ENCODE measurements at places on chromosomes 12 and 14.

GRCh38 chr12:49539406-49540228 lies 787 bp downstream of the KCNH3 start:
- no peak for DNase-seq

DNA sequence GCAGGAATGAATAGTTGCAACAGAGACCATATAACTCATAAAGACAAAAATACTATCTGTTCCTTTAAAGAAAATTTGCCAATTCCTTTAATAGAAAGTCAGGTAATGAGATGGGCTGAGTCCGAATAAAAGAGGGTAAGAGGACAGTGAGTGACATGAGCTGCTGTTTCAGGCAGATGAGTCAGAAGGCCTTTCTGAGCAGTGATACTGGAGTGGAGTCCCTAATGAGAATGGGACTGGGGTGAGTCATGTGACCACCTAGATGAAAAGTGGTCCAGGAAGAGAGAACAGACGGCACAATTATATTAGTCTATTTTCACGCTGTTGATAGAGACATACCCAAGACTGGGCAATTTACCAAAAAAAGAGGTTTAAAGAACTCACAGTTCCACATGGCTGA lies 393.7 kb downstream of the BCL11B start:
- DNase-seq, result no peak

DNA sequence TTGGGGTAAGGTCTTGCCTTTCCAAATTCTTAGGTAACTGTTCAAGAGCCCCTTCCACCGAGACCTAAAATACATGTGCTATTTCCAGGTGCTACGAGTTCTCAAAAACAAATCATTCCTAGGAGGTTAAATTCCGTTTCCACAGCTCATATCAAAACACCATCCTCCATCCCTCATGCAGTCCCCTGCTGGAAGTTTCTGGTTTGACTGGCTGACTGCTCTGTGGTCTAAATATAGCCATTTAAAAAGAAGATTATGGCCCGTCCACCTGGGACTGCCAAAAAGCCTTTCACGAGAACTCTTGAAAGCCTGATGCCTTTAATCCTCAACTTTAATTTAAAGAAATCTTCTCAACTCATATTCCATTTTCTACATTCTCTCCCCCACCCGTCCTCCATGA lies 201.5 kb upstream of the MYL2 start:
- DNase-seq, result no peak

GRCh38 chr12:99265648-99266047 lies 381.9 kb upstream of the GARIN6 start:
- no peak for DNase-seq

GRCh38 chr14:102071283-102071998 lies 15.4 kb downstream of the HSP90AA1 start:
- DNase-seq, result no peak

GRCh38 chr14:53151523-53152183 lies 1.5 kb downstream of the DDHD1 start:
- peak; percentile 71 for DNase-seq

DNA sequence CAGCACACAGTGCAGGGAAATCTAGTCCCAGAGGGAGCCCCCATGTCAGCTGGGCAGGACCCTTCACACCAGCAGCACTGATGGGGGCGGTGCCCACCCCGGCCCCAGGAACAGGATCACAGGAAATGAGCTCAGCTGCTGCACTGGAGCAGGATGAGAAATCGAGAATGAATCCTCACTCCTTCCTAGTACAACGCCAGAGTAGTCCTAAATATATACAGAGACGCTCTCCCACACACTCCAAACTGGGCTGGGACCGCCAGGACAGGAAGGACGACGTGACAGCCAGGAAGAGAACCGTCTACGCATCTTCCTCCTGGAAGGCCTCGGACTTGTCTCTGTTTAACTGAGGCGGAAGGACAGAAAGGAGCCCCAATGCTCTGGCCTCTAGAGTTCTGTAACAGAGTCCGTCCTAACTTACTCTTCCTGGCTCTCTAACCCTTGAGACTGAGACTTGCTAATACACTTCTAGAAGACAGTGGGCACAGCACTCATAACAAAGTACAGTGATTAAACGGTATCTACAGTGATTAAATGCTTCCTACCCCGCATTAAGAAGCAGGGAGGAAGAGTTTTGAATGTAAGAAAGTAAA lies 33.4 kb downstream of the CDC42BPB start:
- DNase-seq, result no peak

- no peak for DNase-seq
Observed at GRCh38 chr12:92757597-92758121, 54.9 kb downstream of the PLEKHG7 start.

- DNase-seq, result peak; percentile 43
Observed at GRCh38 chr14:106489112-106489881, 962.9 kb downstream of the TMEM121 start.

DNA sequence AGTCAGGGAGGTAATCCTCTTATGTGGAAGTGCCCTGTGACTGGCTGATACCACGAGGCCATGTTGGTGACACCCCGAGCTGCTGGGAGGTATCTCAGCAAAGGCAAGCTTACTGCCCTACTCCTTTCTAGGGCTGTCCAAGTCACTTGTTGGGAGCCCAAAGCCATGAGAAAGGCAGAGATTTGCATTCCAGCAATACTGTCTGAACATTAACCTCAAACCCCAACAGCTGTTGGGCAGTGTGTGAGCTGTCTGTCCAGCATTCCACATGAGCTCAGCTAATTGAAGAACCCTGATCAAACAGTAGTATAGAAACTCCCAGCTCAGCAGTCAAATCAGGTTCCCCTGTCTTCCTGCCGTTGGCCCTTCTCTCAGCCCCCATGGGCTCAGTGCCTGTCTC lies 9.2 kb downstream of the ABHD4 start:
- no peak for DNase-seq

DNA sequence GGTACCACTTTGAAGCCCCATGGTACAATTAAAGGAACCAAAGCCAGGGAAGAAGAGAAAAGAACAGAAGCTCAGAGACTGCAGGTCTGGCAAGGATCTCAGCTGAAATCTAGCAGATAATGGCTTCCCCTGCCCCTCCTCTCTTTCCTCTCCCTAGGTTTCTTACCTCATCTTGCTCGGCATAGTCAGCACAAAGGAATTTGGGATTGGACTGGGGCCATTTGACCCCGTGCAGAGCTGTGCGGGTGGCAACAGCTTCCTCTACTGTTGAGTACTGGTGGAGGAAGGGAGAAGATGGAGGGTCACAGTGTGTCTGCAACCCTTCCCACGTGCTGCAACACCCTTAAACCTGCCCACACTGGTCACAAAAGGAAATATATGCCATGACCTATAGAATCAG lies 4.7 kb upstream of the CDH24 start:
- no peak for DNase-seq

- DNase-seq, result no peak
Observed at GRCh38 chr12:38411946-38412345, 95.4 kb downstream of the ALG10B start.

DNA sequence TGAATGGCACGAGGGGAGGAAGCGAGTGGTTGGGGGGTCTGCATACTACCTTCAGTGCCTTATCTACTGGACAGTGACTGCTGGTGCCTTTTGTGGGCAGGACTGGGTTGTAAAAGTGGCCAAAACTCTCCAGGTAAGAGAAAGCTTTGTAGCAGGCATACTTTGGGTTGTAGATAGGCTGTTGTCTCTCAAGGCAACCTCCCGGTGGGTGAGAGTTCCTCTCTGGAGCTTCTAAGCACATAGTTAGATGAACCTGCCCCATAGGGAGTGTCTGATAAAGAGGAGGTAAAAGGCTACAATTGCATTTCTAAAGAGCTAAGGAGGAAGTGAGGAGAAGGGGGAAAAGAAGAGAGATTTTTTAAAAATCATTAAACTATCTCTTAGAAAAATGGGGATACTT lies 4.2 kb upstream of the DAD1 start:
- DNase-seq, result no peak

GRCh38 chr12:62959745-62960144 lies 24.8 kb upstream of the PPM1H start:
- no peak for DNase-seq

DNA sequence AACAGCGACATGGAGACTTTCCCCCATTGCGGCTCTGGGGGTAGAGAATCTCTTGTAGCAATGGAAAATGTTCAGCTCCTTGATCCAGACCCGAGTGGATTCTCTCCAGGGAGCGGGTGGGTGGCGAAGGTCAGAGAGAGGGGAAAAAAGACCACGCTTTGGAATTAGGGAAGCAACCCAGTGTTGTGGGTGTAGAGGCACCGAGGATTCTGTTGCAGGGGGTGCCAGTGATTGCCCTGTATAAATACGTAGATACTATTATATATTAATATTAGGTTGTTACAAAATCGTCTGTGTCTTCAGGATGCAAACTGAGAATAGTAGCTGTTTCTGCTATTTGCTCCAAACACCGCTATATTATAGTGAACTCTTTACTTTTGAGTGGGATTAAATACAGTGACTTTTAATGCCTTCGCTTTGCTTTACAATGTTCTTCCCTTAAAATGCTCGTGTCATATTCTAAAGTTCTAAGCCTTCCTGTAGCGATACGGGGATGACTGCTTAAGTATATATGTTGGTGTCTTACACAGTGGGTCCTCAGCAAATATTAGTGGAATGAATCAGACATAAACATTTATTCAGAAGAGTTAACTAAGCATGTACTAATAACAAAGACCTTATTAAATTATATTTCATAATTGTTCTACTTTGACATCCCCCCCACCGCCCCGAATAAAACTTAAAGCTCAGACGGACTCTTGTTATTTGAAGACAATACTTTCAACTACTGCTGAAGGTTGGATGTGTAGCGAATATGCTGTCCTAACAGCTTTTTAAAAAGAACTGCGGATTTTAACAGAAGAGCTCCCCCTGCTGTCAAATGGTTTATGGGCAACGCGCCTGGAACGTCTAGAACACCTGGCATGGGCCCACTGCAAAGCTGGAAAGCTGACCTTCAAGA lies 136.4 kb upstream of the KRAS start:
- peak; percentile 87 for DNase-seq

DNA sequence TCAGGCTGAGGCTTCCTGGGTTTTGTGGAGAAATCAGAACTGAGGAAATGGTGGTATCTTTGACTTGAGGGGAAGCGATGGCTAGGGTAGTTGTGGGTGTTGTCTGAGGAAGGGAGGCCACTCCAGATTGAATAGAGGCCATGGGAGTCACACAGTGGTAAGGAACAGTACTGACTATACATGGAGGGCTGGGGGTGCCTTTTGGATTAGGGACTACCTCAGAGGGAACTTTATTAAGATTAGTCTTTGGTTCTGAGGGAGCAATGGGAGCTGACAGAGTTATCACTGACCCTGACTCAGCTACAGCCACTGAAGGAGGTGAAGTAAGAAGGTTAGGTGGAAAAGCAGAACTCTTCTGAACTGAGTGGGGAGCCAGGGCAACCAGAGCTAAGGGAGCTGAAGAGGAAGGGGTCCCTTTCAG lies 4.4 kb downstream of the NACA start:
- DNase-seq, result no peak

DNA sequence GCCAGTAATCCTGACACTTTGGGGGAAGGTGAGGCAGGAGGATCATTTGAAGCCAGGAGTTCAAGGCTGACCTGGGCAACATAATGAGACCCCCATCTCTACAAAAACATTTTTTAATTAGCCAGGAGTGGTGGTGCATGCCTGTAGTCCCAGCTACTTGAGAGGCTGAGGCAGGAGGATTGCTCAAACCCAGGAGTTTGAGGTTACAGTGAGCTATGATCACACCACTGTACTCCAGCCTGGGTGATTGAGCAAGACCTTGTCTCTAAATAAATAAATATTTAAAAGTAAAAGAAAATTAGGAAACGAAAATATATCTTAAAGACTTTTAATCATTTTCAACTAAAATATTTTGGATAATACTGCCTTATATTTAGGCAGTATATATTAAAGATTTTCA lies 25.9 kb downstream of the CKB start:
- no peak for DNase-seq

DNA sequence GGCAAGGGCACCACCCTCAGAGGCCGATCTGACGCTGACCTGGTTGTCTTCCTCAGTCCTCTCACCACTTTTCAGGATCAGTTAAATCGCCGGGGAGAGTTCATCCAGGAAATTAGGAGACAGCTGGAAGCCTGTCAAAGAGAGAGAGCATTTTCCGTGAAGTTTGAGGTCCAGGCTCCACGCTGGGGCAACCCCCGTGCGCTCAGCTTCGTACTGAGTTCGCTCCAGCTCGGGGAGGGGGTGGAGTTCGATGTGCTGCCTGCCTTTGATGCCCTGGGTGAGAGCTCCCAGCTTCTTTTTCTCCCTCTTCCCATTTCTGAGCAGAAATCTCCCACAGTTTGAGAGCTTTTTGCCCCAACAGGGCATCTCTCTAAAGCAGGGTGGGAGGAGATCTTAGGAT lies 1.8 kb downstream of the OAS1 start:
- peak; percentile 26 for DNase-seq

DNA sequence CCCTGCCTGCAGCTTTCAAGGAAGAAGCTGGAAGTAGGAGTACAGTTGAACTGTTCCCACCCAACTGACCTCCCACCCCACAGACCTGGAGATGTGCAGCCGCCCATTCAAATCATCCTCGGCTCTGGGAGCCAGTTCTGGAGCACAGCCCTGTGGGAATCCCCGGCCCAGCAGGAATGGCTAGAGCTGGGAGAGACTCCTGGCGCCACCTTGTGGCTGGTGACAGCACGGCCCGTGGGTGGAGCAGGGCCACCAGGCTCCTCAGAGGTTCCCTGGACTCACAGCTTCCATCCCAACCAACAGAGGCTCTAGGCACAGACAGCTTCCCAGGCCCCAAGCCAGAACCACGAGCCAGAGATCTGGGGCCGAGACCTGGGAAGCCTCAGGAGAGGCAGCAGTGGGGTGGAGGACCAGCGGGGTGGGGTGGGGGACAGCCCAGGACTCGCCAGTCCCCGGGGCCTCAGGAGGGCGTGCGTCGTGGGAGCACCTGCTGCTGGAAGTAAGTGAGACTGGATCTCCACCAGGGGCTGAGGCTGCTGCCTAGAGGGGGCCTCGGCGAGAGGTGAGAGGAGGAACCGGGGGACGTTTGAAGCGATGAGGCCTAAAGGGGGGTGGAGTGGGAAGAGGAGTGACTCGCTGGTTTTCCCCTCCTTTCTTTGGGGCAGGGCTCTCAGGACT lies 43.4 kb downstream of the RNF34 start:
- DNase-seq, result peak; percentile 81

- DNase-seq, result peak; percentile 54
Observed at GRCh38 chr12:3988519-3989217, 115.5 kb upstream of the PARP11 start.

- DNase-seq, result no peak
Observed at GRCh38 chr14:72847721-72848120, 46.2 kb downstream of the DPF3 start.

DNA sequence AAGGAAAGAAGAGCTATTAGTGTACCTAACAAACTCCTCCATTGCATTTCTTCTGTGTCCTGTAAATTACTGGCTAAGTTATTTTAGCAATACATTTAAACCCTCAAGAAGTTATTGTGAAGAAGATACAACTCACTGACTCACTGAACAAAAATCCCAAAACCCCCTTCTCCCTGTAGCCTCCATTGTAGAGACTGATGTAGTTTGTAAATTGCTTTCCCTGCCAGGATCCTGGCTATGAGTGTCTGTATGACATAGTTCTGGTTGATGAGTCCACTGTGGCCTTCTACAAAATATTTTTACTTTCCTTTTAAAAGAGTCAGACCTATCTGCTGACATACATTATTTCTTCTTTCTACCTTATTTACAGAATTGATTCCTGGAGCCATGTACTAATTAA lies 155.6 kb downstream of the SLC6A15 start:
- no peak for DNase-seq

GRCh38 chr12:41962171-41962572 lies 182.5 kb downstream of the GXYLT1 start:
- no peak for DNase-seq

Measured in activated naive CD4-positive, alpha-beta T cell treated with anti-CD3 and anti-CD28 coated beads for 36 hours (primary cell).